ENCODE measurements at places on chromosomes 12 and 14.
A peak's percentile ranks its signal among the peaks of the same experiment; 100 is the strongest.

- peak; percentile 5 for DNase-seq
These were observed 236.1 kb upstream of the PLEKHG7 start for GRCh38 chr12:92466391-92467305.

- DNase-seq, result no peak
These were observed 279.1 kb downstream of the BTG1 start for GRCh38 chr12:91866566-91866965.

- DNase-seq, result peak; percentile 75
These were observed 183.2 kb downstream of the TMEM117 start for GRCh38 chr12:44019118-44019517.

- no peak for DNase-seq
These were observed 21.0 kb upstream of the DUSP16 start for GRCh38 chr12:12583510-12584178.

DNA sequence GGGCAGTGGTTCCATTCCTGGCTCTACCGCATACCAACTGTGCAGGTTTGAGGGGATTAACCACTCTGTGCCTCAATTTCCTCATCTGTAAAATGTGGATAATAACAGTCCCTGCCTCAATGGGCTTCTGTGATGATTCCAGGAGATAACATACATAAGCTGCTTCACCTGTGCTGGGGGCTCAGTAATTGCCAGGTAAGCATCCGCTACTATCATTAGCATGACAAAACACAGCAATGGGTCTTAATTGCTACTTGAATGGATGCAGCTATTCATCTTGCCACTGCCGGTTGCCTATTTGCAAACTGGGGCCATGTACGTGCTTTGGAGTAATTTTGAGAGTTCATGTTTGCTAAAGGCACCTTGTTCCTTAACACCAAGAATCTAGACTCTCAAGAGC, 132.6 kb downstream of the TMEM132D start:
- peak; percentile 74 for DNase-seq

DNA sequence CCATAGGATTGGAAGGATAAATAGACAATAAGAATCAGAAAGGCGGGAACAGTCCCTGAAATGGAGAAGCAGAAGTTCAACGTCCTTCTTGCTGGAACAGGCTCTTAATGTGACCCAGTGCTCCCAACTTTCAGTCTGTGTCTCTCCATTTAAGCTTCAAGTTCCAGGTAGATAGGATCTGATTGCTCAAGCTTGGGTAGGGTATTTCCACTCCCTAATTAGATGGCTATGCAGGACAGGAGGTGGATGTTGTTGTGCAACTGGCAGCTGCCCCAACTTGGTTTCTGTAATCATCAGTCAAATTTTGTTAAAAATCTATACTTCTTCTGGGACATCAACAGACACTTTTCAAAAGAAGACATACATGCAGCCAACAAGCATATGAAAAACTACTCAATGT, 266.2 kb downstream of the C12orf75 start:
- no peak for DNase-seq

- DNase-seq, result no peak
These were observed 8.2 kb downstream of the SLC22A17 start for GRCh38 chr14:23344481-23344880.

DNA sequence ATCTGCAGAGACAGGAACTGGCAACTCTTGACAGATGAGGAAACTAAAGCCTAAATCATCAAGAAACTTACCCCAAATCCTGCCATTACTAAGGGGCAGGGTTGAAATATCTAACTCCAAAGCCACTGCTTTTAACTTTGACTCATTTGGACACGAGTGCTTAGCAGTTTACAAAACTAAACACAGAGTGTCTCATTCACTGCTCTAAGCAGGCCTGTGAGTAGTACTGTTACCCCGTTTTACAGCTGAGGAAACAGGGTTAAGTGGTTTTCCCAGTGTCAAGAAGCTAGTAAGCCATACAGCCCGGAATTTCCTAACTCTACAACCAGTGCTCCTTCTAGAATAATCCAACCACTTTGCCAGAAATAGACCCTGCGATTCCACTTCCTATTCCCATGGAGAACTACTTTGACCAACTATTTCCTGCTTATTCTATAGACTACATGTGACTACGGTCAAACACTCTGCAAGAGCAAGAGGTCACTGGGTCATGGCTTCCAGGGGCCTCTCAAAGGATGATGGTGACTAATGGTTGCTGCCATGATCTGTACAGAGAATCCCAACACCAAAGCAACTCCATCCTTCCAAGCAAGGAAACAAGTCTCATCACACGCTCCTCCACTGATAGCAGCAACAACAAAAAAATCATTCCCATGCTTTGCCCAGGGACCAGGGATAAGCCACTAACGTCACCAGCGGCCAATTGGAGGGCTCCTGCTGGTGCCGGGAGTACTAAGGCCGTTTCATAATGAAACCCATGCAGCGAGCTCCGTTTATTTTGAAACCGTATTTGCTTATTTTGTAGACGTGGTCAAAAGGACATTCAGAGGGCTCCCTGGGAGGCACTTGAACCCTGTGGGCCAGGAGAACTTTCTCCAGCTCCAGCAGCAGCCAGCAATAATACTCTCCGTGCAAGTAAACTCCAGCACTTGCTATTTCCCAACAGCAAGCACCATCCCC, 56.3 kb downstream of the NUAK1 start:
- DNase-seq, result no peak

GRCh38 chr12:5562581-5562980, 130.7 kb downstream of the NTF3 start:
- no peak for DNase-seq

DNA sequence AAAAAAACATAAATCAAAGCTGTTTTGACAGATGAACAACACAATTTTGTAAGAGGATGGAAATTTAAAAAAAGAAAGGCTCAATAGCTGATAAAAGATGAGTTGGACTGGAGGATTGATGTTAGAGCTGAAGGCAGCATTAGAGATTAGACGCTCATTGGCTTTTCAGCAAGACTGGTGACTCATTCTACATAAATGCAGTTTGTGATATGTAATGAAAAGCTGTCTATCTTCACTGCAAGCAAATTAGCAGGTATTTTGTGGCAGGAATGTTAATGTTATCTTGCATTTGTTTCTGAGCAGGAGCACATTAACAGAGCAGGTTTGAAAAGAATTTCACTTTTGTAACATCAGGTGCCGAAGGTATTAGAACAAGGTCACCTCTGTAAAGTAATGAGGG, 442.7 kb upstream of the NOVA1 start:
- DNase-seq, result peak; percentile 84

DNA sequence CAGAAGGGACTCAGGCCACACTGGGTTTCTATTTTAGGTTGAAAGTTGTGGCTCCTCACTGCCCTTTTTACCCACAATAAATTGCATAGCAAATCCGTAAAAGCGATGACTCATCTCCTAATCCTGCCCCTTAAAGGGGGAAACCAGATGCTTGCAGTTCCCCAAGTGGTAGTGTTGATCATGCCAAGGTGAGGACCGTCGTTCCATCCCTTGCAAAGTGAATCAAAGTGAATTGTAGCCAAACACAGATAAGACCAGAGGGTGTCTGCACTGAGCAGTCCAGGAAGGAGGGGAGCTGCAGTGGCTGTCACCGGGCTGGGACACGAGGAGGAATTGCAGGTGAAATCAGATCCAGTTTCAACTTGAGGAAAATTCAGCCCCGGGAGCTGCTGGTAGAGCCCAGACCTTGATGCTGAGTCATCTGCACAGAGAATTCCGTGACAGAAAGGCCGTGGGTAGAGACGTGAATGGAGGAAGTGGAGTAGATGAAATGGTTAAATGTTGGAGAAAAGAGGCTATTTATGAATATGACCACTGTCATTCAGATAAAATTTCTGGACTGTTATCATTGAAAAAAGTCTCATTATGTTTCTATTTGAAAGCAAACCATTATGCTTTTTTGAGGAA, 44.2 kb upstream of the MMP17 start:
- DNase-seq, result peak; percentile 90

DNA sequence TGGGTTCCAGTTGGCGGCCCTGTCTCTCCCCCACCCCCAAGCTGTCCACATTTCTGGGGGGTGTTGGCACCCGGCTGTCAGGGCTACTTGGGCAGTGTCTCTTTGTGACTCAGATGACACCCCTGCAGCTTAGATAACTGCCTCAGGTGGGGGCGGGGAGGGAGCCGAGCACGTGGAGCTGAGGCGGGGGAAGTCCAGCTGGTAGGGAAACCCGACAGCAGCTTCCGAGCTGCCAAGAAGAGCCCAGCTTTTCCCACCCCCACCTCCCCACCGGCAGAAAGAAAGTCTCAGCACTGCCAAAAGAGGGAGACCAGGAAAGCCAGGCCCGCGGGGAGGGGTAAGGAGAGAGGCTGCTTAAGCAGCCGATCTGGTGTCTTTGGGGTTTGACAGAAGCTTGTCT, 1.4 kb downstream of the LRTM2 start:
- peak; percentile 18 for DNase-seq

GRCh38 chr12:79870916-79871315, 64.0 kb downstream of the PPP1R12A start:
- DNase-seq, result no peak

Measured in mesendoderm (in vitro differentiated cells).